ENCODE measurements at places on chromosomes 2 and 18. TPM values are rescaled to one million over a fixed set of nuclear protein-coding genes. Genes with fewer than 3 reads are reported as not detected.

ITM2C gene
- 76.6 TPM for total RNA-seq

IGFBP2 gene
- total RNA-seq, result 66.1 TPM

SNORC gene
- total RNA-seq, result 8.3 TPM

GPBAR1 gene
- 0.15 TPM for total RNA-seq

TMEFF2 gene
- total RNA-seq, result 0.29 TPM

Data from A549 treated with DMSO at 1 μM for 4 hours (cell line).